ENCODE measurements at places on chromosomes 6 and 20. TPM values are rescaled to one million over a fixed set of nuclear protein-coding genes. Genes with fewer than 3 reads are reported as not detected.

Gene MYCT1
- total RNA-seq, result 2.7 TPM

GRCh38 chr20:19212821-19213502, 520 bp downstream of the SLC24A3 start:
- DNase-seq, result peak; percentile 86
- no peaks in the 10 kb centered on the region for H3K27me3 ChIP-seq
- H3K4me3 ChIP-seq, result peak overlapping the region; percentile 78
- no peaks in the 10 kb centered on the region for H3K36me3 ChIP-seq

Gene RGS17
- 0.36 TPM for total RNA-seq

Gene SRC
- total RNA-seq, result 23.1 TPM

Gene SRSF12
- total RNA-seq, result 0.83 TPM

DNA sequence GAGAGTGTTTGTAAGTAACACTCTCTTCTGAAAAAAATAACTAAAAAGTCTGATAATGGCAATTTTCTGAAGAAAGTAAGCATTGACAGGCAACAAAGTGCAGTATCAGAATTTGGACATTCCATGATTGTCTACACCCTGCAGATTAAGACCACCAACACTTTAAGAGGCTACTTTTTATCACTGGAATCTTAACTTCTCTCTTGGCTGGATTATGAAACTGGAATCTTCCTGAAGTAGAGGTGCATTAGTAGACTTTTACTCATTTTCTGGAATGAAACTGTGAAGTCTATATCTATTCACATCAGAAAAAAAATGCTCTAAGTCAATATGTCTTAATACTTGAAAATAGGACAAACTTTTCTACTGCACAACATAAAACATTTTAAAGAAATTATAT, 547.5 kb downstream of the COL12A1 start:
- no peaks in the 10 kb centered on the region for H3K4me1 ChIP-seq
- no peaks in the 10 kb centered on the region for H3K27me3 ChIP-seq
- no peak for DNase-seq
- no peaks in the 10 kb centered on the region for H3K36me3 ChIP-seq
- no peak overlapping the region for H3K4me3 ChIP-seq

Data from ovary (tissue), 10 donors.